ENCODE measurements at places on chromosomes 2 and 18.

GRCh38 chr2:203594541-203594940 lies 59.4 kb upstream of the RAPH1 start:
- no peak for DNase-seq

DNA sequence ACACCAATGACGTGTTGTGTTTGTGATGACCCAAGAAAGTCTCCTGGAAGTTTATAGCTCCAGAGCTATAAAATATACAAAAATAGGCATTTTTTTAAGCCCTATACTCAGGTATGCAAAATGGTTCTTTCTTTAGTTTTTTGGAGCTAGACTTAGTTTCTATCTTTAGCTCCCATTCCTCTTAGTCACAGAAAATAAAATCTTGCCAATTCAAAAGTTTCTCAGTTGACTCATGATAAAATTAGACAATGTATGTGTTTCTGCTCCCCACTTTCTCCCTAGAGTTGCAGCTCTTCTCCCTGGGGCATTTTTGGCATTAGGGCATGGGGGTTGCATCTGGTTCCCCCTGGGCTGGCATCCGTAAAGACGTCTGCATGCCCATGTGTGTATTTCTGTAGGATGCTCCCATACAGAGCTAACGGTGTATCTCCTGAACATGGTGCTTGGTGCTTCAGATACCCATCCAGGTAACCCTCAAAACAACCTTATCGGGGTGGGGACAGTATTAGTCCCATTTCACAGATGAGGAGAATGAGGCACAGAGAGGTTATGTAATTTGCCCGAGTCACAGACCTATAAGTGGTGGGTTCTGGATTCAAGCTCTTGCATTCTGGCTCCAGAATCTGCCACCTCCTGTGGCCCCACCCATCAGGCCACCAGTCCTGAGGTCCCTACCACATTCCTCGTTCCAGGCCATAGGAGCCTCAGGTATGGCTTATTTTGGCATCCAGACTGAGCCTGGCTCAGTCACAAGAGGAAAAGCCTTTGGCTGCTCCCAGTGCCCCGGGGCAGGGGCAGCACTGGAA lies 43.1 kb upstream of the ASAP2 start:
- no peak for DNase-seq

DNA sequence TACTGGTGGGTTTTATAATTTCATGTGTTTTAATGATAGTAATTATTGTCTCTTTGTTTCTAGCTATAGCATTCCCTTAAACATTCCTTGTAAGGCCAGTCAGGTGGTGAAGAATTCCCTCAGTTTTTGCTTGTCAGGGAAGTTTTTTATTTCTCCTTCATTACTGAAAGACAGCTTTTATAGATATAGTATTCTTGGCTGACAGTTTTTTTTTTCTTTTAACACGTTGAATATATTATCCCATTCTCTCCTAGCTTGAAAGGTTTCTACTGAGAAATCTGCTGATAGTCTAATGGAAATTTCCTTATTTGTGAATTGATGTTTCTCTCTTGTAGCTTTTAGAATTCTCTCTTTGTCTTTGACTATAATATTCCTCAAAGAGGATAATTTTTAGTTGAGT lies 46.8 kb downstream of the ASB1 start:
- no peak for DNase-seq

GRCh38 chr18:29629493-29630036 lies 1413.0 kb downstream of the DSC3 start:
- no peak for DNase-seq

GRCh38 chr18:55349685-55350084 lies 238.3 kb downstream of the TCF4 start:
- DNase-seq = no peak

GRCh38 chr18:10381516-10381915 lies 72.9 kb upstream of the APCDD1 start:
- no peak for DNase-seq

DNA sequence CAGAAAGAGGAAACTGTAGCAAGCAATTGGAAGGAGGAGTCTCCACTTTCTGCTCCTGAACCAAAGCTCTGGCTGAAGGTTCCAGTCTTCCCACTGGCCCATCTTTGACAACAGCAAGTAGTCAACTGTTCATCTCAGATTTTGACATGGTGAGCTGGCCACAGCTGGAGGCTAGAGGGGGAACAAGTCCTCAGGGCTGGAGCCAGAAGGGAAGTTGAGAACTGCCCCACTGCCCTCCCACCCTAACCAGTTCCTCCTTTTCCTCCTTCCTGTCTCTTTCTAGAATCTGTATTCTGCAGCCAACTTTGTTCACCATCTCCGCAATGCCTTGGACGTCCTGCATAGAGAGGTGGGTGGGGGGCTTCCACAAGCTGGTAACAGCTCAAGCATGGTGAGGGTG lies 105.8 kb downstream of the PLB1 start:
- DNase-seq = no peak

- no peak for DNase-seq
Observed at GRCh38 chr2:149271575-149271974, 58.8 kb upstream of the LYPD6 start.
